Left lobe of liver (tissue), 2 donors: ENCODE measurements at places on chromosomes 3 and 15. TPM values are rescaled to one million over a fixed set of nuclear protein-coding genes. Genes with fewer than 3 reads are reported as not detected.

Gene ZNF774
- 1.4 TPM for total RNA-seq

Gene PLXNA1
- total RNA-seq: 3.4 TPM

Gene CCDC39
- total RNA-seq: not detected

GRCh38 chr15:65067645-65068402 is at the start of gene RASL12:
RASL12 (minus strand) TSS chr15:65067991; CDS start chr15:65067835, 156 bp downstream.
- DNase-seq: no peak

DNA sequence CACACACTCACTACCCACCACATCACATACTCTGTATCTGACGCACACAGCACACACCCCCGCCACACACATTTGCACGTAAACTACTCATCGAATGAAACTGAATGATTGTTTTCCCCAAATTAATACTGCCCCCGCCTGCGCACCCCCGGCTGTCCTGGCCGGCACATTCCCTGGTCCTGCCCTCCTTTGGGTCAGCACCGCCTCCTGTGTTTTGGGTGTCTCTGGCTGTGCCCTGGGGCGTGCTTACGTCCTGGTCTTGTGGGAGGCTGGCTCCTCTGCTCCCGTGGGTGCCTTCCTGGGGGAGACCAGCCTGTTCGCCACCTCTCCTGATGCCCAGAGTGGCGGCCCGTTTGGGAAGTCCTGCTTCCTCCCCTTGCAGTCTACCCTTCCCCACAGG is 30.2 kb downstream of the APBA2 start:
- no peak for DNase-seq

DNA sequence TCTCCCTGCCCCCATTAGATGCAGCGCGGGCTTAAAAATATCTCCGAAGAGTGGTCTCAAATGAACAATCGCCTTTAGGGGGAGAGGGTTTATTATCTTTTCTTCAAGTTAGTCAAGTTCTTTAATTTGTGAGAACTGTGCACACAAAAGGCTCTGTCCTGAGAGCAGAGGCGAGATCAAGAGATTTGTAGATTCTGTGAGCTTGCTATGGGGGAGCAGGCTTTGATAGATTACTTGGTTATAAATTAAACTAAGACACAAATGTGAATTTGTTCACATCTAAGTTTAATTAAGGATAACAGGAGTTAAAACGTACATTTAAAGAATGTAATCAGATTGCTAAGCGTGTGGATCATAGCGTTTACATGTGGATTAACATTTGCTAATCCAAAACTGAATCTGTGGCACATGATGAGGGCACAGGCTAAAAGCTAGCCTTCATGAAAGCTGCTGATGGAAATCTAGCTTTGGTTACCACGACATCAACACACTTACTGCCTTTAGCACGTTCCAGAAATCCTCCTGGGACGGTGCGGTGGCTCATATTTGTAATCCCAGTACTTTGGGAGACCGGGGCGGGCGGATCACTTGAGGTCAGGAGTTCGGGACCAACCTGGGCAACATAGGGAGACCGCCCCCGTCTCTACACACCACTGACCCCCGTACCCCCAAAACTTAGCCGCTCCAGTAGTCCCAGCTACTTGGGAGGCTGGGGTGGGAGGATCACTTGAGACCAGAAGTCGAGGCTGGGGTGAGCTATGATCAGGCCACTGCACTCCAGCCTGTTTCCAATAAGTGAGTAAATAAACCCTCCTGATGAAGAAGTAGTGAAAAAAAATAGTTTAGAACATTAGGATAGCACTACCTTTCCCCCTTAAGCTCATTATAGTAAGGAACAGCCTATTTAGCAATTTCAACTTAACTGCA is 1.0 kb upstream of the PRTG start:
- no peak for DNase-seq

GRCh38 chr15:29770796-29771195 is 51.5 kb downstream of the TJP1 start:
- no peak for DNase-seq

GRCh38 chr15:96130734-96131133 is 199.8 kb upstream of the NR2F2 start:
- no peak for DNase-seq

DNA sequence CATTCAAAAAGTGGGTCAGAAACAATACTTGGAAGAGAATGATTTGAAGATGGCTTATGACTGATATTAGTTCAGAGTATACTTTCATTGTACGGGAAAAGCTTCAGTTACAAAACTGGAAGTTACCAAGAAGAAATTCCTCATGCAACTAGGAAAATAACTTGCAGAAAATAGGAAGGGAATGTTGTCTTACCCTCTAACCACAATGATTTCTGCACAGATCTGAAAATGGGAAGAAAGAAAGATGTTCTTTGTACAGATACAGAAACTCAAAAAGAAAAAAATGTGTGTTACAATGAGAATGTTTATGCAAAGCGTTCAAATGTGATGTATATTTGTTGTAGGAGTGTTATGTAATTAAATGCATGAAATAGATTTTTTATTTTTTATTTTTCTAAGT is 3.7 kb downstream of the ZNF280D start:
- DNase-seq: no peak

- DNase-seq: no peak
Measured at GRCh38 chr15:52759969-52760368, 30.2 kb downstream of the ONECUT1 start.
